Stimulated activated CD8-positive, alpha-beta memory T cell treated with anti-CD3 and anti-CD28 coated beads, Interleukin-2, amount 100 ng/mL, for 1 hour (primary cell): ENCODE measurements at places on chromosomes 7 and 10.

DNA sequence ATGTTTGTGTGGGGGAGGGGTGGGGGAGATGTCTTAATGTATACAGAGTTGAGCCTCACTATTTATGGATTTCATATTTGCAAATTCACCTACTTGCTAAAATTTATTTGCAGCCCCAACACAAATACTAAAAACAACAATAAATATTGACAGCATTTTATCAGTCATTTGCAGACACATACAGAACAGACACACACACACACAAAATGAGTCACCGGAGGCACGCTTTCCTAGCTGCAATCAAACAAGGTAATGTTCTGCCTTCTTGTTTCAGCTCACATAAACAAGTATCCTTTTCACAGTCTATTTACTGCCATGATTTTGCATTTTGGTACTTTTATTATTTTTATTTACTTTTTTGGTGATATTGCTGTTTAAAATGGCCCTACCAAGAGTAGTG is 88.5 kb downstream of the IPMK start:
- DNase-seq, result no peak

DNA sequence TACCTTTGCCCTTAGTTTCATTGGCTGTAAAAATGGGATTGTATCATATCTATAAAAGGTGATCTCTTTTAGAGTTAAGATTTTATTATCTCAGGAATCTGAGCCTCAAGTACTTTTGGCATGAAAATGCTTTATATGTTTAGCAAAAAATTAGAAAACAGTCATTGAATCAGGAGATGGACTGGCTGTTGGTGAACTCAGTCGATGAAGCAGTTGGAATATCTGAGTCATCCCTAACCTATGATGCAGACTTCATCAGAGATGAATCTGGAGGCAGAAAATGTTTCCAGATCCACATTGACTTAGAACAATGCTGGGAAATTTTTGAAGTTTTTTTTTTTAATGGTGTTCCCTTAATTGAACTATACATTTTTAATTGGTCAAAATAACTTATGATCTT is 228.5 kb downstream of the SLC25A13 start:
- no peak for DNase-seq

GRCh38 chr7:128035712-128036111 is 4.5 kb upstream of the LRRC4 start:
- no peak for DNase-seq

- no peak for DNase-seq
Observed at GRCh38 chr10:127303105-127303504, 106.7 kb upstream of the INSYN2A start.

- no peak for DNase-seq
Observed at GRCh38 chr7:155216475-155217272, 81.0 kb upstream of the INSIG1 start.

GRCh38 chr10:75859141-75859540 is 427.7 kb downstream of the LRMDA start:
- no peak for DNase-seq

DNA sequence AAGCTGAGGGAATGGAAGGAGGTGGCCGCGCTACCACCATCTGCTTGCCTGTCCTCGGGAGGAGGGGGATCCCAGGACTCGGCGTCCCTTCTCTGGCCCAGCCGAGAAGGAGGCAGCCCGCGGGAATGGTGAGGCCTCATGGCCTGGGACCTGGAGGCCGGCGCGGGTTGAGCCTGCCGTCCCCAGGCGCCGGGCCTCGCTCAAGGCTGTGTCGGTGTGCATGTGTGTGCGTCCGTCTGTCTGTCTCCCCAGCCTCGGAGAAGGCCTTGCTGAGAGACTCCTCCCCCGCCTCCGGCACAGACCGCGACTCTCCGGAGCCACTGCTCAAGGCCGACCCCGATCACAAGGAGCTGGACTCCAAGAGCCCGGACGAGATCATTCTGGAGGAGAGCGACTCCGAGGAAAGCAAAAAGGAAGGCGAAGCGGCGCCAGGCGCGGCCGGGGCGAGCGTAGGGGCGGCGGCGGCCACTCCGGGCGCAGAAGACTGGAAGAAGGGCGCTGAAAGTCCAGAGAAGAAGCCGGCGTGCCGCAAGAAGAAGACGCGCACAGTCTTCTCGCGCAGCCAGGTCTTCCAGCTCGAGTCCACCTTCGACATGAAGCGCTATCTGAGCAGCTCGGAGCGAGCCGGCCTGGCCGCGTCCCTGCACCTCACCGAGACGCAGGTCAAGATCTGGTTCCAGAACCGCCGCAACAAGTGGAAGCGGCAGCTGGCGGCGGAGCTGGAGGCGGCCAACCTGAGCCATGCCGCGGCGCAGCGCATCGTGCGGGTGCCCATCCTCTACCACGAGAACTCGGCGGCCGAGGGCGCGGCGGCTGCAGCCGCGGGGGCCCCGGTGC is 1.3 kb downstream of the HMX3 start:
- DNase-seq, result no peak

DNA sequence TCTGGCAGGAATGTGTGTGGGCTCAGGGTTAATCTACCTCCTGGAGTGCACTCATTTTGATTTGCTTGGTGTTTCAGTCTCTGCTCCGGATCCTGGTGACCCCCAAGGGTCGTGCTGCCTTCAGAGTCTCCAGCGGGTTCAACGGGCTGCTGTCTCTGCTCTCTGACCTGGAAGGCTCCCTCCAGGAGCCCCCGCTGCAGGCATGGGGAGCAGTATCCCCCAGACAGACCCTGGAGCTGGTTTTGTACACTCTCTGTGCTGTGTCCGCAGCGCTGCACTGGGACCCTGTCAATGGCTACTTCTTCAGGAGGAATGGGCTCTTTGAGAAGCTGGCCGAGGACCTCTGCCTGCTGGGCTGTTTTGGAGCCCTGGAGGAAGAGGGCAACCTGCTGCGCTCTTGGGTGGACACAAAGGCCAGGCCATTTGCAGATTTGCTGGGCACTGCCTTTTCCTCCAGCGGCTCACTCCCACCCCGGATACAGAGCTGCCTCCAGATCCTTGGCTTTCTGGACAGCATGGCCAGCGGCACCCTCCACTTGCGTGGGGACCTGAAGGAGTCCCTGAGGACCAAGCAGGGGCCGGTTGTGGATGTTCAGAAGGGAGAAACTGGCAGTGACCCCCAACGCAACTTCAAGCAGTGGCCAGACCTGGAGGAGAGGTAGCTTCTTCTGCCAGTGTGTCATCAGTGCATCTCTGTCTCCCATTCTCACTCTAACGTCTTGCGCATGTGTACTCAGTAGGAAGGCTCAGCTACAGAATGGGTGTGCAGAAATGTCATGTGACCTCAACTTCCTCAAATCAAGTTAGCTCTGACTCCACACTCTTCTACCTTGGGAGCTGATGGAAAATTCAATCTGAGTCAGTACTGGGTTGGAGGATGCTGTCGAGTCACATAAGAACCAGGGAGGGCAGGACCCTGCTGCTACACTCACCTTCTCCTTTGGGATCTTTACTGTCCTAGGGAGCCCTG is 58.5 kb downstream of the WDFY4 start:
- no peak for DNase-seq

DNA sequence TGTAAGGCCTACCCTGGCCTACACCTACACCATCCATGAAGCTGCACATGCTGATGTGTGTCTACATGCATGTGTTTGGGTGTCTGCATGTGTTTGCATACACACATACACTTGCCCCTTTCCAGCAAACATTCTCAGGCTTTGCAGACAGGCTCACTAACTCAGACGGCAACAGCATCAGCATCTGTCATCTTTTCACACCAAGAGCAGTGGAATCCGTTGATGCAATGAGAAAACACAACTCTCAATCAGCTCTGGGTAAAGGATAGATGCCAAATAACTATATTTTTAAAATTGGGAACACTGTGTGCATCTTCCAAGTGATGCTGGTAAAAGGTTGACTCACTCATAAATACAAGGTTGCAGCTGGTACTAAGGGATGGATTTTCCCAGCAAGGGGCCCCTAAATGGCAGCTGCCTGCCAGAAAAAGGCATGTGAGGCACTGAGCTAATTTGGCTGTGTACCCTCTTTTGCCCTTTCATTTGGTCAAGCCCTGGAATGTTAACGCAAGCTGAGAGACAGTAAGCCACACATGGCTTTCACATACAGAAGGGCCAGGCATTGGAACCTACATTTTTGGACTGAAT is 296.3 kb upstream of the NPSR1 start:
- no peak for DNase-seq

DNA sequence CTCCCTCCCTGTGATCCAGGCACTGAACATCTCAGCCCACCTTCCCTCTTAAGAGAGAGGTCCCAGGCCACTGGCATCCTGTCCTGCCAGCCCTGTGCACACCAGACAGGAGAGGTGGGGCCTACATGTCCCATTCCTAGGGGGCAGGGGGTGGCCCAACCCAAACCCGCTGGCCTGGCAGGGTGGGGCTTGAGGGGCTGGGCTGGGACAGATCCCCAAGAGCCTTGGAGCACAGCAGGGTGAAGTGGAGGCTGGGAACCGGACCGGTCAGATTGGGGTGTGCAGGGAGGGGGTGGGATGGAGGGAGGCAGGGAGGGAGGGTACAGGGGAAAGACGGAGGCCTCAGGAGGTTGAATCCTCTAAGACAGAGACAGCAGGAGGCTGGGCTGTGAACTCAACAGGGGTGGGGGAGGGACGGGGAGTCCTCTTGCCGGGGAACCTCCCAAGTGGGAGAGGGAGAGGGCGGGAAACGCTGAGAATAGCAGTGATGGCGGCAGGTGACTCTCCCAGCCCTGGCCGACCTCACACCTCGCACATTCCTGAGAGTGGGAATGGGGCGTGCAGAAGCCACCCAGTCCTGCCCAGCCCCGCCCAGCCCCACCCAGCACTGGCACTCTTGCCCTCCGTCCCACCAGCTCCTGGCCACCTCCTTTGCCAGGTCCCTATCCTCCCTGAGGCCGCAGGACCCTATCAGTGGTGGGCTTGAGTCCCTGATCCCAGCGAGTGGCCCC is 6.7 kb downstream of the TSC22D4 start:
- DNase-seq, result no peak

GRCh38 chr10:35399414-35400009 is 63.2 kb downstream of the CCNY start:
- DNase-seq, result no peak

DNA sequence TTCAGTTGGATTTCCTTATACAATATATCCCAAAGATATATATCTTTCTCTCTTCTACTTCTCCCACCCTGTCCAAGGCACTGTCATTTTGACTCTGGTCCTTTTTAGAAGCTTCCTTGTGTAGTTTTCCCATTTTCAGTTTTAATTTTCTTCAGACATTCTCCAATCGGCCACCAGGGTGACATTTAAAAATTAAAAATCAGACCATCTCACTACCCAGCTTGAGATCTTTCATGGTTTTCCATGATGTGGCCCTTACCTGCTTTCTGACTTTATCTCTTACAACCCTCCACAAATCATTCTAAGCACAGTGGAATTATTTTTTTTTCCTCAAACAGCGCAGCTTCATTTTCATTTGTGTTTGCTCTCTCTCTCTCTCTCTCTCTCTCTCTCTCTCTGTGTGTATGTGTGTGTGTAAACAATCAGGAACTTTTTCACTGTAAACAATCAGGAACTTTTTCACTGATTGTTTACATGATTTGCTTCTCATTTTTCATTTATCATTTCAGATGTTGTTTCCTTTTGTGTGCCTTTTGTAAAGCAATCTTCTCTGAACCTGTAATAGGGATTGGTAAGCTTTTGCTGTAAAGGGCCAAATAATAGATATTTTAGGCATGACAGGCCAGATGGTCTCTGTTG is 348.9 kb downstream of the ATRNL1 start:
- no peak for DNase-seq

DNA sequence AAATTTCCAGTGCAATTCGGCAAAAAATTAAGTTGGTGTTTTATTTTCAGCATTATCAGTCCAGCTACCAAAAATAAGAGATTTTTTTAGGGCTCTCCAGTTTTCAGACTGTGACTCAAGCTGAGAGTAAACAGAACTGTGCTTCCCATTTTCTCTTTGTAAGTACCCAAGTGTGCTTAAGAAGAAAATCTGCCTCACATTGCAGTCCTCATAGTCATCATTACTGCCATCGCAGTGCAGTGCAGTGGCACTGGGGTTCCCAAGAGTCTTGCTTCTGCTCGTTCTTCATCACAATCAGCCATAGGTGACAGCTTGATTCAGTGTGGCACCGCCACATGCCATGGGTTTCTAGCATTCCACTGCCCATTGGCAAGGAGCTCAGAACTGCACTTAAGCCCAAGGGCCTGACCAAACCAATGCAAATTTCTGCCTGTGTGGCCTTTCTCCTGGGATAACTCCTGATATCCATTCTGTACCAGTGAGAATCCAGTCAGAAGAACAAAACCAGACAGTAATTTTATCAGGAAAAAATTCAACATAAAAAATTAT is 25.6 kb upstream of the ERCC6 start:
- DNase-seq, result no peak

- no peak for DNase-seq
Observed at GRCh38 chr7:100353685-100354330, 4.1 kb upstream of the PILRB start.
